ENCODE measurements at places on chromosomes 12 and 14. TPM values are rescaled to one million over a fixed set of nuclear protein-coding genes. Genes with fewer than 3 reads are reported as not detected.

DNA sequence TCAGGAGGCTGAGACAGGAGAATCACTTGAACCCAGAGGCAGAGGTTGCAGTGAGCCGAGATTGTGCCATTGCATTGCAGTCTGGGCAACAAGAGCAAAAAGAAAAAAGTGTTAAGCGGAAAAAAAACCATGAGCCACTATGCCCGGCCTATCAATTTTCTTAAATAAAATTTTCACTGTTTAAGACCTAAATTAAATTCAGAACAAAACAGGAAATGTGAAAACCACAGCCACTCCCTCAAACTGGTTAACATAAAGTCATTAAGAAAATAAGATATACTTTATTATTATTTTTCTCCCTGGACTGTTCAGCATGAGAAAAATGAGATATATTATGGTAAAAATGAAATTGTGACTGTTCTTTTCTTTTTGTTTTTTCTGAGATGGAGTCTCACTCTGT lies 44.6 kb upstream of the GCH1 start:
- DNase-seq = no peak

DNA sequence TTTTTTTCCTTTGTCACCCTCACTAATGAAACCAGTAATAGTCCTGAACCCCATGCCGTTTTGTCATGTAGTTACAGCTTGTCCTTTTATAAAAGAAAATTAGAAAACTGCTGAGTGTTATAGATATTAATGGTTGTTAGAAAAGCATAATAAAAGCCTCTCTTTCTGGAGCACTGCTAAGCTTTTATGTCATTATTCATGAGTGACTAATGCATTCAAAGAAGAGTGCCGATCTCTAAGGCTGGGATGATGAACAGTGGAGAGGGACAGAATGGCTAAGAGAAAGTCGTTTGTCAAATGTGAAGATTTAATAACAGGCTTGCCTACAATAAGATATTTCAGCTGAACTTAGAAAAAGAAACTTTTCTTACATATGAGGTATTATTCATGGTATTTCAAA lies 121.6 kb downstream of the MGAT4C start:
- DNase-seq = no peak

DNA sequence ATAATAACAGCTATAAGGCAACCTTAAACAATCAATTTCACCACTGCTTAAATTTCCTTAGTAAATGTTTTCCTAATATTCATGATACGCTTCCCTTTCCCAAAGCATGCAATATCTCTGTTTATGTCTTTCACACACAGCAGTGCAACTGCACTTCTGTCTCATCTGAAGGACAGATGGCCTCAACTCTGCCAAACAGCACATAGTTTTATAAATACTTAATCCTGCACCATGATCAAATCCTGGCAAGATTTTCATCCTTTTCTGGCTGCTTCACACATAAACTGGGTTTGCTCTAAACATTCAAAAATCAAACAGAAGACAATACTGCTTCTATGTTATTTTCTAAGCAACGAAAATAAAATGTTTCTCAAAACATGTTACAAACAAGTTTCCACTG lies 266.3 kb downstream of the ITPR2 start:
- DNase-seq = no peak

- no peak for DNase-seq
Observed at GRCh38 chr14:86779416-86779815, 1213.6 kb downstream of the GALC start.

GRCh38 chr14:75793806-75794205 lies 132.8 kb downstream of the TTLL5 start:
- DNase-seq = no peak

GRCh38 chr12:123126294-123127181 lies 24.4 kb downstream of the PITPNM2 start:
- no peak for DNase-seq

DNA sequence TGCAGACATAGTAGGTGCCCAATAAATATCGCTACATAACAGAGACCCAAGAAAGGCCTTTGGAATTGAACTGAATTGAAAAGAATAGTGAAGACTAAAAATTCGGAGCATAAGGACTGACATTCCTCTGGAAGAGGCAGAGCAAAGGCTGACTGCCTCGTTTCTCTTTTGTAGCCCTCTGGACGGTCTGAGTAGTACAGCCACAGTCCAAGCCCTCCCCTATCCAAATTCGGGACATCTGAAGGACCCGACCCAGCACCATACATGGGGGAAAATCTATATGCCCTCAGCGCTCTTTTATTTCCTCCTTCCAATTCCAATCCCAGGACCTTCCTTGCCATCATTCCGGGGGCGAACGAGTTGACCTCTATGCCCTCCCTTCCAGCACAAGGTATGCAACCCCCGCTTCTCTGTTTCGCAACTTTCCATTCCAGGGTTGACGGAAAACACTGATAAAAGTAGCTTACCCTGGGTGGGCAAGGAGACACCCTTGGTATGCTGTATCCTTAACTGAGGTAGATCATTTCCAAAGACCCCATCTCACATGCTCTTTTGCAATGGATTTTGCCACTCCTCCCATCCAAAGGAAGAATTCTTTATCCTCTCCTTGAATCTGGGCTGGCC lies 127.4 kb upstream of the MAP1LC3B2 start:
- no peak for DNase-seq

GRCh38 chr12:25241167-25242020 lies 9.3 kb downstream of the KRAS start:
- DNase-seq = no peak

Gene IQSEC3
- 0.95 TPM for total RNA-seq

DNA sequence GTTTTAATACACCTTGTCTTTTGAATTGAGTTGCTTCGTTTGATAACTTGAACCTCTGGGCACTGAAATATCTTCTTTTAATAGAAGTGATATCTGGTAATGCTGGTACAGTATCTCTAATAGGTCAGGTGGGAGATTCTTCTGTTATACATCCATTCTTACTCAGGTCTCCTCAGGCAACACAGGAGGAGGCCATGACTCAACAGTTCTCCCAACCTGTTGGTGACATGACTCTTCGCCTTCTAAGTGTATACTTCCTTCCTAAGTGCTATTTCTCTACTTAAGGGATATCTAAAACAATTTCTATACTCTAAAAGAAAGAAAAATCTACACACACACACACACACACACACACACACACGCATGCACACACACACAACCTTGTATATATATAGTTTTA lies 509.1 kb downstream of the PCNX1 start:
- DNase-seq = no peak

DNA sequence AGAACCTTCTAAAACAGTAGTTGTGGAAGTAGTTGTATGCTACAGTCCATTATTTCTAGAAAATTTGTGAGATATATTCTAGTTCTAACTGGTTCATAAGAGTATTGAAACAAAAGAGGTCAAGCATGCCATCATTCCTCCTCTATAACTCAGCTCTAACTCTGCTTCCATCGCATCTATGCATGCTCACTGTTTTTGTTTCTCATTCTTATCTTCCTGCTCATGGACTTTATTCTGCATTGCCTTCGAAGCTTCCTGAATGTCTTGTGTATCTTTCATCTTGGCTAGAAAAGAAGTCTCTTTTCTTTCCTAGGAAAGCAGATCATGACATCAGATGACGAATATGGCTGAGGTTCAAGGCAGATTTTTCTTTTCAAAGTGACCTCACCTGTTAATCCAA lies 402 bp downstream of the LMNTD1 start:
- DNase-seq = no peak

GRCh38 chr12:93300611-93301021 lies 77.1 kb upstream of the NUDT4 start:
- DNase-seq = no peak

DNA sequence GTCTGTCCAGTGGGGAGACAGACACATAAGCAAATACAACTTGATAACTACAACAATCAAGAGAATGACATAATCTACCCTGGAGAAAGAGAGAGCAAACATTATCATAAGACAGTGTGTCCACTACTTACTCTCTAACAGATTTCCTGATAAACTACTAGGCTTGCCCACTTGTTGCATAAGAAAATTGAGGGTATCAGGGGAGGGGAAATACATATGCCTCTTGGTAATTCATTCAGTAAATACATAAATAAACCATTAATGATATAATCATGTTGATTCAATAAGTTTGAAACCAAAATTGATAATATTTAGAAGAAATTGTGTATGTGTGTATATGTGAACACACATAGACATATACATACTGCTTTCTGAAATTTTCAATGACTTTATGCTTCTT lies 76.6 kb downstream of the ERGIC2 start:
- no peak for DNase-seq

- DNase-seq = no peak
Observed at GRCh38 chr12:16499611-16500010, 106.4 kb downstream of the LMO3 start.

- DNase-seq = no peak
Observed at GRCh38 chr14:69263771-69264170, 3.8 kb downstream of the GALNT16 start.

GRCh38 chr12:79424109-79424721 lies 266.5 kb downstream of the PAWR start:
- no peak for DNase-seq

DNA sequence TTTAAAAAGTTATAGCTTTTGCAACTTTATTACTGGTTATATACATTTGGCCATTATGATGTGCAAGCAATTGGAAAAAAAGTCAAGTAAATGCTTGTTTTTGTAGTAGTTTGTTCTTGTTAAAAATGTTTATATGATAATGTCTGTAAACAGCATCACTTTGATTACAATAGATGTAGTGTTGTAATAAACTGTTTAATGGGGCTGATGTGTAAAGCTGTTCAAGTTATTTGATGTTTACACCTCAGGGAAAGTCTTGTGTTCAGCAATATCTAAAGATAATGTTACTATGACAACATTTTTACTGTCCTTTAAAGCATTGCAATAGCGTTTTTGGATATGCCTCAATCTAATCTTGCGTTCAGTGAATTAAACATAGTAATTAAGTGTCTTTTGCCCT lies 30.4 kb downstream of the CPSF6 start:
- no peak for DNase-seq

GRCh38 chr14:77037215-77037937 lies 8.9 kb upstream of the IRF2BPL start:
- DNase-seq = no peak

Gene PRPH
- 0.57 TPM for total RNA-seq

Gene C12orf50
- not detected for total RNA-seq

GRCh38 chr12:109466821-109467220 lies 10.3 kb downstream of the KCTD10 start:
- DNase-seq = no peak

- DNase-seq = no peak
Observed at GRCh38 chr12:24307153-24307552, 357.7 kb upstream of the SOX5 start.

- no peak for DNase-seq
Observed at GRCh38 chr12:94140556-94140955, 7.8 kb upstream of the PLXNC1 start.

Gene A2M
- 43.9 TPM for total RNA-seq

- no peak for DNase-seq
Observed at GRCh38 chr12:80269803-80270552, 170.6 kb downstream of the OTOGL start.

GRCh38 chr12:15547063-15547462 lies 224.8 kb downstream of the PTPRO start:
- no peak for DNase-seq

Gene TDRD9
- 0.76 TPM for total RNA-seq

Gene IL31
- total RNA-seq = not detected

Gene MANSC1
- total RNA-seq = 50.2 TPM

GRCh38 chr14:22565391-22565945 lies 23.6 kb downstream of the DAD1 start:
- no peak for DNase-seq

Gene MYO1A
- total RNA-seq = 0.48 TPM

Gene RNF212B
- total RNA-seq = not detected

Gene BCL2L14
- total RNA-seq = 1.6 TPM

DNA sequence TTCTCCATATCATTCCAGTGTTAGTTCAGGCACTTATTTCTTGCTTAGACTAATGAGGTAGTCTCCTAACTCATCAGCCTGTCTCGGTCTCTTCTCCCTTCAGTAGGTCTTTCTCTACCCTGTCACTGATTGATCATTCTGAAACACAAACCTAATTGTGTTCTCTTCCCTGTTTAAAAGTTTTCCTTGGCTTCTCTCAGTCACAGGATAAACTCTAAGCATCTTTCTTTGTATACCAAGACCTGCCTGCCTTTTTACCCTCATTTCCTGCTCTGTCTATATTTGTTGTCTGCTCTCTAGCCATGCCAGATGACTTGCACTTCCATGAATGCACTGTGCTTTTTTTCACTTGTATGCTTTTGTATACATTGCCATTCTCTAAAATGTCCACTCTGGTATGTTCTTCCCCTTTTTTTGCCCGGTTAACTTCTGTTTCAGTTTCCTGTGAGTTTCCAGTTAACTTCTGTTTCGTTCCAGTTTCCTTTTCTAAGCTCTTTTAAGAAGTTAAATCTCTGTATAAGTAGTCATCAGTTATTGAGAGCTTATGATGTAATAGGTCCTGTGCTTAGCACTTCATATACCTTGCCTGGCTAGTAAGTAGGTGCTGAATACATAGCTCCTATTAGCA lies 12.8 kb downstream of the DIP2B start:
- DNase-seq = no peak

Gene PPP1R1A
- not detected for total RNA-seq

DNA sequence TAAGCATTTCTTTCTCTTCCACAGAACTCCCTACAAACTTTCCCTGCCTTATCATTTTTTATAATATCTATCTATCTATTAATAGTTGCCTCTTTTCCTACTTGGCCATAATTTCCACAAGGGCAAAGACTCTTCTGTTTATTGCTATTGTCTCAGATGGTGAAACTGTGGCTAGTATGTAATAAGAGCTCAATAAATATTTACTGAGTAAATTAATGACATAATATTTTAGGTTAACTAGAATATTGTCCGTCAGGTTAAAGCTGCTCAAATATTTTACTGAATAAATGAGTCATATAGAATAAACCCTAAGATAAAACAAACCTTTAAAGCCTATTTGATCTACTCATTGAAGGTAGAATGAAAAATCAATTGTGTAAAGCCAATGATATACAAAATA lies 240.5 kb downstream of the PPFIA2 start:
- no peak for DNase-seq

DNA sequence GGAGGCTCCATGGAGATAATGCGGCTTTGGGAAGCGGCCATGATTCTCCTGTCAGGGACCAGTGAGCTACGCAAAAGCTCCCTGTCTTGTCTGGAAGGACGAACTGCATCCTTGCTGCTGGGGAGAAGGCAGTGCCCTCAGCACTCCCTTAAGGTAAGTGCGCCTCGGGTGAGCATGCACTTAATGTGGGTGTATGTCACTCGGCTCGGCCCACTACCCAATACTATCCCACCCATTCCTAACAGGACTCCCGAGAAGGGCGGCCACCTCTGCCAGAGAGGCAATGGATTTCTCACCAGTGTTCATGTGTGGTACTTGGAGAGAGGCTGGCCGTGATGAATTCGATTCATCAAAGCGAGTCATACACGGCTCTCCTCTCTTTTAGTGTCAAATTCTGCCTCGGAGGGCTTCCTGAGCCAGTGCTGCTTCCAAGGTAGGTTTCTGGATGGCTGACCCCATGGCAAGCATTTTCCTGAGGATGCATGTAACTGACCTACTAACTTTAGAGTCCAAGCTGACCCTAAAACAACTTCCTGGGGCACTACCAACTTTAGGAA lies 151.7 kb upstream of the RTL1 start:
- no peak for DNase-seq

- DNase-seq = no peak
Observed at GRCh38 chr12:52749827-52750226, 27.3 kb downstream of the KRT76 start.

- DNase-seq = no peak
Observed at GRCh38 chr12:93009533-93009932, 80.4 kb upstream of the EEA1 start.

GRCh38 chr12:90100579-90100978 lies 391.9 kb upstream of the ATP2B1 start:
- no peak for DNase-seq

Data from esophagus squamous epithelium (tissue), 5 donors.